ENCODE measurements at places on chromosomes 11 and 22.

DNA sequence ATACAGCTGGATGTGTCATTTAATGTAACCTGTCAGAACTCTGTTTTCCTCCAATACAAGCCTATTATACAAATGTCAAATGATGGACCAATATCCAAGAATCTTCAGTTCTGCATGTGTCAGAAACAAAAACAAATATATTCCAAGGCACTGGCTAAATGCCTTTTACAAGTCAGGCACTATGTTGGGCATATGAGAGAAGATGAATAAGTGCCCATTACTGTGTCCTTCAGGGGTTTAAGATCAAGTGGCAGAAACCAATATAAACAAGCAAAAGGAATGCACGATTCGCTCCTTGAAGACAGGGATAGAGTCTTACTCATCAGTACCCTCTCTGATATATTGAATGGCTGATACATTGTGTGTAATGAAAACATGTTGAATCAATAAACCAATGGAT lies 254.4 kb downstream of the TTC28 start:
- DNase-seq: no peak

DNA sequence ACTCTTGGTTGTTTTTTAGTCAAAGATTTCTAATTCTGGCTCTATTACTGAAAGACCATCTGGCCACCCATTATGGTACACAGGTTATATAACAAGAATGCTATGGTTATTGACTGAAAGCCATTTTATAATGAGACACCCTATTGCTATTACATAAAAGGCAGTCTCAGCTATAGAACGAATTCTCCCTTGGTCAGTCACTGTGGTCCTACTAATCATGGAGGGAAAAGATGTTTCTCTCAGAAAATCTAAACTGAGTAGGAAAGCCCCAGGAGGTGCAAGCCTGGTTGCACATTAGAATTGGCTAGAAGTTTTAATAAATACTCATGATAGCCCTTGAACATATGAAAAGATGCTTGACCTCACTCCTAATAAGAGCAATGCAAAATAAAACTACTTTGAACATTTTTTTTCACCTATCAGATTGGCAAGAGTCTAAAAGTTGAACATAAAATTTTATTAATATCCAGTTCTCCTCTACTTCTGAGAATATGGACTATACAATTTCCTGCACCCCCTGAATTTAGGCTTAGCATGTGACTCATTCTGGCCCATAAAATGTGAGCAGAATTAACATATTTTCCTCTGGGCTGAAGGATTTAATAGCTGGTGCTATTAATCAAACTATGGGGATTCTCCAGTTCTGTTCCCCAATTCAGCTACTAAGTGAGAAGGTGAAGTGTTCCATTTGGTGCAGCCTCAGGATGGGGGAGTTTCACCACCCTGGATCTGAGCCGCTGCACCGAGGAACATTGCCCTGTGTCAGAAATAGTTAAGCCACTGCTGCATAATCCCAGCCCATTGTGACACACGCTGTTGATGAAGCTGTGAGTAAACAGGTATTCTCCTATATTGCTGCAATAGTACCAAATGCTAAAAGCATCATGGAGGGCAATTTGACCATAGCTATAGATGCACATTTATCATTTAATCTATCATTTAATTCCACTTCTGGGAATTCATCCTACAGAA lies 11.5 kb upstream of the CRKL start:
- DNase-seq: no peak

DNA sequence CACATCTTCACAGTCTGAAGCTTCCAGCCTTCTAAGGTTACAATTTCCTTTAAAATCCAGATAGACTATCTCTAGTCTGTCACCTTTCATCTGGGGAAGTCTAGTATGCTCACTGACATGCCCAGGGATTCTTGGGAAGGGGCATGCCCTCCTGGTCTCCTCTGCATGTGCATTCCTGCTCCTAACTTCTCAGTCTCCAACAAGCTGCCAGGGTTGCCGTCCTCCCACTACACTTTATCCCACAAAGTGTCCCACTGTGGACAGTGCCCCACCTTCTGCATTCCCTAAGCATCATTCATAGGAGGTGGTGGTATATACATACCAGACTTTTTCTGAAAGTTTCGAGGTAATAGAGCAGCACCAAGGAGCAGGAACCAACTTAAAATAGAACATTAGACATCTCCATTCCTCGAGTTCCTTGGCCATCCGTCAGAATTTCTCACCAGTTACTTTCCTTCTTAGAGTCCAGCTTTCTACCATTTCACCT lies 28.7 kb downstream of the EIF3F start:
- no peak for DNase-seq

DNA sequence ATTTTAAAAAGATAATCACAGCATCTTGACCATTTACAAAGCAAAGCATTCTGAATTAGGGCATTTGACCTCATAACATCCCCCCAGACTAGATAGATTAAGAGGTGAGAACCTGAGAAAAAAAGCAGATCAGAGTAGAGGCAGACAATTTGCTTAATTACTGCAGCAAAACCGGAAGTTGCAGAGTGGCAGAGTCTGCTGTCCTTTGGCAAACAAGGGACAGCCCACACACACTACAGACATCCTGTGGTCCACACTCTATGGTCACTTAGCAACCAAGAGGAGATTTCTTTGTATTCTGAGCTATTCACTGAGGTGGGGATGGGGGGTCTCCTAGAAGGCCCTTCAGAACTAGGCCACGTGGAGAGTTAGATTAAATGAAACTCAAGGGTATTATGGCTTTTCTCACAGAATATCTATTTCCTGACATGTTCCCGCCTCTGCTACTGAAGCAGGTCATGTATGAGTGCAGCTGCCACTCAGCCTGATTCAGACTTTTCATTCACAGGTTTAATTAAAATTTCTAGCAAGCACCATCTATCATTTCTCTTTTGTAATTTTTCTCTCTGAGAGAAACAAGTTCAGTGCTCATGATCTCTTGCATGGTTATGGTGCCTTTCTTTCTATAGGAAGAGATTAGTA lies 48.5 kb downstream of the SVIP start:
- no peak for DNase-seq

DNA sequence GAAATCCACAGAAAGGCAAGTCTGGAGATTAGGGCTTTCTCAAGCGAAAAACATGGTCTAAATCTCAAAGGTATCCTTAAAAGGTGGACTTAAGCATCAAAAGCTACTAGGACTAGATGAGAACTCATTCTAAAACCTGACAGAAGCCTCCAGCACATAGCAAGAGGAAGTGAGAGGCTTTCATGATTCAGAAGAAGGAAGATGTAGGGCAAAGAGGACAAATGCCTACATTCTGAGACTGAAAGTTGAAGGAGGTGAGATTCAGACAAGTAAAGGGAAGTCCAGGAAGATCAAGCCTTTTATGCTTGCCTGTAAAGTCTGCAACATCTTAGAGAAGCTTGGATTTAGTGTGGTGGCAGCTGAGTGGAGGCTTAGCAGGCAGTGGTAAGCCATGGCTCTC lies 98.9 kb downstream of the PGR start:
- no peak for DNase-seq

GRCh38 chr11:64226507-64227051 lies 505 bp downstream of the NUDT22 start:
- DNase-seq: no peak

DNA sequence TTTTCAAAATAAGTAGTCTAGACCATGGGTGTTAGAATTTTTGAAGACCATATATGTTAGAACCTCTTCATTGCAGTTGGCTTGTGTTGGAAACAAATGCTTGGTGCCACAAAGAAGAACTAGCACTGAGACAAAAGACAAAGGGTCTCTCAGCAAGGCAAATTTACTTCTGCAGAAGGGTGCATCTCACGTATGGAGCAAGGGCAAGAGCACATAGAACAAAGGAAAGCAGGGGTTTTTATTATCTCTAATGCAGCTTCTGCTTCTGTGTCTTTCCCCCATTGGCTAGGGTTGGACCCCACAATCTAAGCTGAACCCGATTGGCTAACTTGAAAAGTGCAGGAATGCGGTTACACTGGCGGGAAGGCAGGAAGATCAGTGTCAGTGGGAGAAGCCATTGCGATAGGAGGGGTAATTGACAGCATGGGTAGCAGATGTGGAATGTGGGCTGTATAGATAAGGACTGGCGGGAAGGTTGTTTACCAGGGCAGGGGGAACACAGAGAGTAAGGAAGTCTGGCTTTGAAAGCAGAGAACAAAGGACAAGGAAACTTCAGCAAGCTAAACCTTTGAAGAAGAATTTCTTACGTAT lies 9.2 kb upstream of the RBMXL2 start:
- DNase-seq: no peak

DNA sequence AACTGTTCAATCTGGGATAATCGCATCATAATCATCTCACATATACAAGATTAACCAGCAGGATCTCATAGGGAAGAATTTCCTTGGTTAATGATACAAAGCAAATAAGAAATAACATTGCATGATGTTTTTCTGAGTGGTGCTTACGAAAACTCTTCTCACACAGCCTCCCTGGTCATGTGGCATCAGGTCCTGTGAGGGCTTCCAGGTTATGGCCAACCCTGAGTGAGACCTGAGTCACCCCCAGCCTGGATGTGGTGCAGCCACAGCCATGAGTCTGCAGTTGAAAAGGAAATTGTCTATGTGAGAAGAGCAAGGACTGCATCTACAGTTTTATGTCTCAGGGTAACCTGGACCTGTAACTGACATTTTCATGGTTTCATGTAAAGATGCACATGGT lies 90.5 kb upstream of the XKR3 start:
- no peak for DNase-seq

GRCh38 chr11:44861849-44862557 lies 88.7 kb downstream of the TP53I11 start:
- peak; percentile 60 for DNase-seq

GRCh38 chr22:43890901-43891331 lies 897 bp downstream of the PNPLA5 start:
- no peak for DNase-seq

- DNase-seq: no peak
Observed at GRCh38 chr11:125671561-125671960, 9.1 kb downstream of the ACRV1 start.

DNA sequence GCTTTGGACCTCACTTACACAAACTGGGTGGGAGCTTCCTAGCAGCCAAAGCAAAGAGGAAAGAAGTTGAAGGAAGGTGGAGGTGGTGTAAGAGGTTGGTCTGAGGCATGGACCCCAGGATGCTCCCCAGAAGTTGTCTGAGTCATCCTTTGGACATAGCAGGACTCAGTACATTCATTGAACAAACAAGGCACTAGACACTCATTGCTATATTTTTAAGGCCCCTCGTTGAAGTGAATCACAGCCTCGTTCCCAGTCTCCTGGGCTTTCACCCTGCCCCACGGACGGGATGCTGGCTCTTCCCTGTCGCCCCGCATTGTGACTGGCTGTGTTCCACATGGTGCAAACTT lies 95.9 kb upstream of the FGF3 start:
- no peak for DNase-seq

DNA sequence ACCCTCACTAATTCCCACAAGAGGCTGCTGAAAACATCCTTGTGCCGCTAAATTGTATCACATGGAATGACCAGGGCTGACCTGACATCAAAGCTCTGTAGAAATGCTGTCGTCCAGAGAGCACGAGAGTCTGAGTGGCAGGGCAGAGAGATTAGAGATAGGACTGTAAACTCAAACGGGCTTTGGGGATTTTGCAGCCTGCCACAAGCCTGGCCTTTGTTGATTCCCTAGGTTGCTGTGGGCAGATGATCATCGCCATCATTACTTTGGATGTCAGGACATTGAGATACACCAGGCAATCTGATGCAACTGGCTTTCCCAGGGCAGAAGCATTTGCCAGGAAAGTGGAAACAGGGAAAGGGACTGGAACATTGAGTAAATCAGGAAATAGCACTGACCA lies 131.6 kb downstream of the ETS1 start:
- DNase-seq: no peak

GRCh38 chr11:57276971-57277675 lies 40.1 kb upstream of the APLNR start:
- no peak for DNase-seq

DNA sequence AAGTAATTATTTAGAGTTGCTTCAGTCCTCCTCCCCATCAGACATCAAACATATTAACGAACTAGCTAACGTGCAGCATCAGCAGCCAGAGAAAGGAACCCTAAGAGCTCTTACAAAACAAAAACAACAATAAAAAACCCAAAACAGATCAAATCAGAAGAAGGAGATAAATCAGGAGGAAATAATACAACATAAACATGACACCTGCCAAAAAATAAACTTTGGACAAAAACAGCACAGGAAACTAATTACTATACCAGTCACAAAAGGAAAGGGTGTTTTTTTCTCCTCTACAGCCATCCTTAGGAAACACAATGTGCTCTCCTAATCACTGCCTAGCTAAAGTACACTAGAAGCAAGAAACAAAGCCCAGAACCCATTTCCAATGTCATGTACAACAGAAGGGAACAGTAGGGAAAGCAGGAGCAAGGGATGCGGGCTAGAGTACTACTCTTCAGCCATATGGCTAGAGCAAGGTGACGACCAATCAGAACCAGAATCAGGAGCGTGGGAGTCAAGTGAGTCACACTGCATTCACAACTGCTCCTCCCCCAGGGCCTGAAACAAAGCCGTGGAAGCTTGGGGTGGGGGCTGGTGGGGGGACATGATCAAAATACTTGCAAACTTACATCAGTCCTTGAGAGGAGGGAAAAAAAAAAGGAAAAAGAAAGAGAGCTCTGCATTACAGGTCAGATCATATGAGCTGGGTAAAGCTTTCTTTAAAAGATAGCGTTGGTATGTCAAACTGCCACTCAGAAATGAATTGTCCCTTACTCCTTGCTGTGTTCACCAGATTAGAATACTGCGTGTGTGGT lies 60.4 kb downstream of the LARGE2 start:
- DNase-seq: no peak

- DNase-seq: no peak
Observed at GRCh38 chr11:112160091-112160848, 3.6 kb downstream of the IL18 start.

GRCh38 chr11:77381729-77382665 lies 80.5 kb upstream of the GDPD4 start:
- DNase-seq: no peak

- no peak for DNase-seq
Observed at GRCh38 chr11:78140392-78141077, 1.1 kb upstream of the ALG8 start.

GRCh38 chr22:39150848-39151215 lies 1.6 kb downstream of the CBX7 start:
- no peak for DNase-seq

GRCh38 chr11:84310268-84310667 lies 1024.1 kb upstream of the CCDC90B start:
- no peak for DNase-seq

DNA sequence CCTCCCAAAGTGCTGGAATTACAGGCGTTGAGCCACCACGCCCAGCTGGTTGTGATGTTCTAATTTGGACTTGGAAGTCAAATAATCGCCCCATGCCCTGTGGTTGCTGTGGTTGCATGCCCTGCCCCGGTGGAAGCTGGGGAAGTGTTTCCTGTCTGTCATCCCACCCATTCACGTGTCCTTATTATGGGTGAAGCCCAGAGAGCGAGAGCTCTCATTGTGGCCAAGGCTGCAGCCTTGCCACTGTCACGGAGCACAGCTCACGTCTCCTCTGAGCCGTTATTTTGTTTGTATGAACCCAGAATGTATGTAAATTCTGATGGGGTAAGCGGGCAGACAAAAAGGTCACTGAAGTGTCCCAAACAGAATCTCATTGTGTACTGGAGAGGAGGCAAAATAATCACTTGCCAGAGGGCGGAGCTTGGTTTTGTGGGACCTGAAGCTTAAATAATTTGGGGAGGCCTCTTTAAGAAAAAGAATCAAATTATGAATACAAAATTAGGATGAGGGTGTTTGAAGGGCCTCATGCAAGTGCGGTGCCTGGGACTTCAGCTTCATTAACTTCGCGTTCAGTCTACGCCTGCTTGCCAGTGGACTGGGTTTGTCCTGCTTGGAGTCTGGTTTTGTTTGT lies 25.8 kb upstream of the TREH start:
- DNase-seq: no peak

GRCh38 chr11:26936109-26936508 lies 57.8 kb upstream of the FIBIN start:
- DNase-seq: no peak

- no peak for DNase-seq
Observed at GRCh38 chr11:63761188-63761587, 7.4 kb downstream of the ZFTA start.
